NCI-H526 (cell line): ENCODE measurements at places on chromosomes 11 and 22.

GRCh38 chr11:33920838-33921613 lies 29.1 kb upstream of the LMO2 start:
- peak; percentile 13 for DNase-seq

DNA sequence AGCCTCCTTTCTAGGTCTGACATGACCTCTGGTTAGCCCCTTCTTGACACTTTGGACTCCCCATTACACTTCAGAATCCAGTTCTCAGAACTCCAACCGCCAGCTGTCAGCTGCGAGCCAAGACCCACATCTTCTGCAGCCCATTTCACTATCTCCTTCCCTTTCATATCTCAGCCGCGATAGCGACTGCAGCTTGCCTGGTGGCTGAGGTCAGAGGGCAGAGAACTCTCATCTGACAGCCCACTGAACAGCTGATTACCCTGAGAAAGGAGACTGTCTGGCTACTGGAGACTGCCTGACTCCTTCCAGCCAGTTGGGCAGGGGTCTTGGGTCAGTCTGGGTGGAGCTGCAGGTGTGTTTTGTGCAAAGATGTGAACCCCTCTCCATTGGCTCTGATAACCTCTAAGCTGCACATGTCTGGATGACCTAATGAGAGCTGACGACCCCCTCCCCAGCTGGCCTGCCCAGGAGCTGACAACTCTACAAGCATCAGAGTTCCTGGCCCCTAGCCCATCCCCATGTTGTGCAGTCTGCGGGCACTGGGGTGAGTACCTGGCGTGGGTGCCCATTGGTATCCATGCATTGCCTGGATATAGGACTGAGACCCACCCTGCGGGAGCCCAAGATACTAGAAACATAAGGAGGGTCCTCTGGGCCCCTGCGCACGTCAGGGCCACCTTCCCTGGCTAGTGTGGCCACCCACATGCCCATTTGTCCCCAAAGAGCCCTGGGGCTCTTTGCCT lies 1.1 kb downstream of the CHRM1 start:
- no peak for DNase-seq

GRCh38 chr22:25072406-25072805 lies 119.9 kb downstream of the KIAA1671 start:
- no peak for DNase-seq

DNA sequence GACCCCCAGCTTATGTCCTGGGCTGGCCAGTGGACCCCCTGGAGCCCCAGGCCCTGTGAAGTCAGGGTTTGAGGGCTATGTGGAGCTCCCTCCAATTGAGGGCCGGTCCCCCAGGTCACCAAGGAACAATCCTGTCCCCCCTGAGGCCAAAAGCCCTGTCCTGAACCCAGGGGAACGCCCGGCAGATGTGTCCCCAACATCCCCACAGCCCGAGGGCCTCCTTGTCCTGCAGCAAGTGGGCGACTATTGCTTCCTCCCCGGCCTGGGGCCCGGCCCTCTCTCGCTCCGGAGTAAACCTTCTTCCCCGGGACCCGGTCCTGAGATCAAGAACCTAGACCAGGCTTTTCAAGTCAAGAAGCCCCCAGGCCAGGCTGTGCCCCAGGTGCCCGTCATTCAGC lies 24.6 kb downstream of the CSF2RB start:
- DNase-seq, result no peak

DNA sequence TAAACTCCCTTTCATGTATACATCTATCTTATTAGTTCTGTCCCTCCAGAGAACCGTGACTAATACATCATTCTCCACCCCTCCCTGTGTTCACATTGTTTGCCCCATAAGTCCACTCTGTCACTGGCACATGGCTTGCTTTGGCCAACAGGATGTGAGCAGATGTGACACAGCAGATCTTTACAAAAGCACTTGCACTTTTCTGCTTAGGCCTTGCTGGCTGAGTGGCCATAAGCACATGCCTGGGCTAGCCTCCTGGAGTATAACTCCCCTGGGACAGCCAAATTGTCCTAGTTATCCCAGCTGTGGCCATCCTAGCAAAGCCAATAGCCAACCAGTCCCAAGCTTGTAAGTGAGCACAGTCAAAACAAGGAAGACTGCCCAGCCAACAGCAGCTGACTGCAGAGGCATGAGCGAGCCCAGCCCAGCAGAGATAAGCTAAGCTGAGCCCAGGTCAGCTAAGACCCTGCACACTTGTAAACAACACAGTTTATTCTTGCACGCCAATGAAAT lies 9.7 kb upstream of the RCN1 start:
- DNase-seq, result peak; percentile 86

DNA sequence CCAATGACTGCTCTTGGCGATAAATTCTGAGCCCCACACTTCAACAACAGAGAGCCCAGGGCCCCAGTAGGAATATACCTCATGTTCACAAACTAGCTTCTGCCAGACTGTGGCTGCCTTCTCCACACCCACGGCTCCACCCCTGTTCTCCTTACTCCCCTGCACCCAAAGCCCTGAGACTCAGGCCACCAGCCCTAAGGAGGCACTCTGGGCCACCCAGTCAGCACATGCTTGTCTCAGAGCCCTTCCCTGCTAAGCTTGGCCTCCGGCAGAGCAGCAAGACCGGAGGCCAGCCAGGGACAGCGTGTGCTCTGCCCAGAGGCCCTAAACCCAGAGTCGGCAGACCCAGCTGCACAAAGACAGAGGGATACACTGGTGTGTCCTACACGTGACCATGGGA lies 27.9 kb downstream of the SPATA19 start:
- DNase-seq, result no peak

- no peak for DNase-seq
These were observed 360.5 kb upstream of the API5 start for GRCh38 chr11:42951266-42951665.

GRCh38 chr11:112377946-112378345 lies 117.3 kb upstream of the PLET1 start:
- no peak for DNase-seq

DNA sequence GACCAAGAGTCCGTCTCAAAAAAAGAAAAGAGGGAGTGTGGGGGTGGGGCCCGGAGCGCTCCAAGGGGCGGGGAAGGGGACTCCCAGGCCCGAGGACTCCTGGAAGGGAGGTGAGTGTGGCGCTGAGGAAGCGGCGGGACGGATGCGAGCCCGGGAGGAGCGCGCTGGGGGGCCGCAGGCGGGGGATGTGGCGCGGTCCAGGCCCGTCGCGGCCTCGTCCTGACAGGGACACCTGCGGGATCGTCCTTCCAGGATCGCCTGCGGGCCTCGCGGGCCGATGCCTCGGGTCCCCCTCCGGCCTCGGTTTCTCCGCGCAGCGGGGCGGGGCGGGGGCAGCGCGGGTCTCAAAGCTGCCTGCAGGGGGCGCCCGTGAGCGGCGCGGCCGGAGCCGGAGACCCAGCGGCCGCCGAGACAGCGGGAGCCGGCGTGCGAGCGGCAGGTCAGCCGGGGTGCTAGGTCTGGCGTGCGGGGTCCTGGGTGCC lies 3.8 kb upstream of the ADORA2A start:
- peak; percentile 39 for DNase-seq

GRCh38 chr22:31272522-31273446 lies 19.5 kb downstream of the PIK3IP1 start:
- peak; percentile 34 for DNase-seq

GRCh38 chr11:3170756-3171650 lies 5.9 kb upstream of the OSBPL5 start:
- DNase-seq, result no peak

DNA sequence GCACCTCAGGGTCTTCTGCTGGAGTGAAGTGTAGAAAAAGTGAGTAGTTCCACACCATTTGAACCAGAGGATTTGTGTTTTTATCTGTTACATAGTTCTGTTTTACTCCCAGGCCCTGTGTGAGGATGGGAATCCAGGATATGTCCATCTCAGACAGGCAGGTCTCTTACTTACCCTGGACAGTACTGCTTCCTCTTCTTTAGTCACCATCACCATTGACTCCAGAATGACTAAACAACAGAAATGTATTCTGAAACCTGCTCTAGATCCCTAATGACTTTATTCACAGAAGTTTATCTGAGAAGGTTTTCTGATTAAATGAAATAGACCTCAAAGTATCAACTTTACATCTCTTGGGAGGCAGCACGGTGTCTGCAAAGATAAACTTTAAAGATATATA lies 33.6 kb downstream of the CYP2R1 start:
- DNase-seq, result no peak

- no peak for DNase-seq
These were observed 389.1 kb downstream of the AASDHPPT start for GRCh38 chr11:106466521-106467080.

DNA sequence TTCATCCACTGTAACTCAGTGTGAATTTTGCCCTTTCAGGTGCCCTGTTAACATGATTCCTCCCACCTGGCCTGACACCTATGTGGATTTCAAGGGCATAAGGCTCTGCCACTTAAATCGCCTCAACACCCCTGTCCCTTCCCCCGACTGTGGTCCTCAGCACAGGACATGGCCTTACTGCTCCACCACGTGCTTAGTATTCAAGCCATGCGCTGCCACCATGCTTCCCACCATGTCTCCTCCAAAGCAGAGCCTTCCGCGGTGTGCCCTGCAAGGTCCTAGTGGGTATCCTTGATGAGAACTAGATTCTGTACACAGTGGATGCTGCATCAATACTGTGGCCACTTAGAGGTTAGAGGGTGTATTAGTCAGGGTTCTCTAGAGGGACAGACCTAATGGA lies 51.9 kb downstream of the BUD13 start:
- DNase-seq, result no peak

DNA sequence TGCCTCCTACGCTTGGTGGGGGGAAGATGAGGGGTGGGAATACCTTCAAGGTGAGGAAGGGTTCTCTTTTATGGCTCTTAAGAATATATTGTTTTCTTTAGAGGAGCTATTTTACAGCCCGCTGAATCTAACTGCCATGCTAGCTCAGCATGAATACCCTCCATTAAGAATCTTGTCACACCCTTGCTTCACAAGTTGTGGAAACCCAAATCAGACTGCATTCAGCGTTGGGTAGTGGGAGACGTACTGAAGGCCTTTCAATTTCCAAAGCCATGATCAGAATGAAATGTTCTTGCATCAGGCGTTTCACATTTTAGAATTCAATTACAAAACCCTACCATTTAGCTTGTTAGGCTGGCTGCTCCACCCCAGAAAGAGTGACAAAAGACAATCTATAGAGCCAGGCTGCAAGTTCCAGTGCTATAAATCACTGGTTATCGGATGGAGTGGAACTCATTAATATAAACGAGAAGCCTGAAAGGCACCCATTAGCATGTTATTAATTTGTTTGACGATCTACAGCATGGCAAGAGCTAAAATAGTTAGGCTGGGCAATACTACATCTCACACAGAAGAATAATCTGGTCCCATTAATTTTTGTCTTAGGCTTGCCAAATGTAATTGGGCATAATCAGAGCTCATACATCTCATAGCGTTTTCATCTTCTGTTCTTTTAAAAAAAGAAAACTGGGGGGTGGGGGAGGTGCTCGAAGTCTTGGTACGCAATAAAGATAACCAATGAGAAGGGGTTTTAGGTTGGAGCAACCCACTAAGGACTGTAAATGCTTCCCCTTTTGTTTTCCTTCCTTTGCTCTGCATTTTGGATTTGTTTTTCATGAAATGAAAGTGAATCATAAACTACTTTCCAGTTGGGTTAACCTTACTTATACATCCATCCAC lies 57.5 kb downstream of the ABTB2 start:
- DNase-seq, result no peak

GRCh38 chr11:115144914-115145313 lies 359.3 kb downstream of the CADM1 start:
- DNase-seq, result no peak

DNA sequence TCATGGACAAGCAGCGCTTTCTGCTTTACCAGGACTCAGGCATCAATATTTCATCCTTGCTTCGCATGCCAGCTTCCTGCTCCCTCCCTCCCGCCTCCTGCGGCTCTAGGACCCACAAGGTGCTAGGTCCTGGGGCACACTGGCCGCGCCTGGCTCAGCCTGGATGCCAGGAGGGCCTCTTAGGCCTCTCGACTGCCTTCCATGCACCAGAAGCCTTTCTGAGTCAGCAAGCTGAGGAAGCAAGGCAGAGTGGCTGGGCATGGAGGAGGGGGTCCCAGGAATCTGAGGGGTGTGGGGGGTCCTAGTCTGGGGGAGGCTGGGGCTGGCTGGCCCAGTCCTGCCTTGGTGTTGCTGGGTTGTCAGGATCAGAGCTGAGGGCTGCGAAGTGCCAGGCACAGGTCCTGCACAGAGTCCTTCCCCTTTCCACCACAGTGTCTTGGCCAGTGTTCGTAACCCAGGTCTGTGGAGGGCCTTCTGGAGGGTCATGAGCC lies 61.0 kb upstream of the THY1 start:
- no peak for DNase-seq

DNA sequence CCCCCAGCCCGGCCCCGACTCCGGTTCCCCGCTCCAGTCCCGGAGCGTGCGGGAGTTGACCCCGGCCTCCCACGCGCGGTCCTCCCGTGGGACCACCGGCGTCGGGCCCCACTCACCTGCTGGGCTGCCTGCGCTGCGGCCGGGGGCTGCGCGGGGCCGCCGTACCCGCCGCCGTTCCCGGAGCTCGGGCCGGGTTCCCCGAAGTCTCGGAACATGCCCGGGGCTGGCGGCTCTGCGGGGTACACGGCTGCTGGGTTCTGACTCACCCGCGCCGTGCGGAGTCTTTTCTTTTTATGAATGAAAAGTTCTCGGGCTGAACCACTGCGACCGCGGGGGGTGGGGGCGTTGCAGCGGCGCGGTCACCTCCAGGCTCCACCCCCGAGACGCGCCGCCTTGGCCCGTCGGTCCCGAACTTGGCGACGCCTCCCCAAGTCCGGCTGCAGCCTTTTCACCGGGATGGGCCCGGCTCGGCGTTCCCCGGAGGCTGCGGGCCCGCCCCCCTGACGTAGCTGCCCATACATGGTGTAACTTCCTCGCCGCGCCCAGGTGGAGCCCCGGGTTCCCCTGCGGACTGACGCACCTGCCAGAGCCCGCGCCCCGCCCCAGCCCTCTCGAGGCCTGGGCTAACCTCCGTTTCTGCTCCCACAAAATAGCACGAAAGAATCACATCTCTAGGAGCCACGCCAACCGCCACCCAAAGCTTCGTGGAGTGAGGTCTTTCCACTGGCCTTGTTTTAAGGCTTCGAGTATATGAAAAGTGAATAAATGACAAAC lies at the start of gene FOSL1:
Gene FOSL1 (minus strand): TSS at position 264 of the 774 bp plus-strand sequence. CDS start 49 bp downstream, at position 215.
- peak; percentile 93 for DNase-seq

- no peak for DNase-seq
These were observed 33.4 kb upstream of the APOL5 start for GRCh38 chr22:35684270-35684700.

GRCh38 chr11:120335556-120335907 lies 681 bp upstream of the ARHGEF12 start:
- DNase-seq, result peak; percentile 85

DNA sequence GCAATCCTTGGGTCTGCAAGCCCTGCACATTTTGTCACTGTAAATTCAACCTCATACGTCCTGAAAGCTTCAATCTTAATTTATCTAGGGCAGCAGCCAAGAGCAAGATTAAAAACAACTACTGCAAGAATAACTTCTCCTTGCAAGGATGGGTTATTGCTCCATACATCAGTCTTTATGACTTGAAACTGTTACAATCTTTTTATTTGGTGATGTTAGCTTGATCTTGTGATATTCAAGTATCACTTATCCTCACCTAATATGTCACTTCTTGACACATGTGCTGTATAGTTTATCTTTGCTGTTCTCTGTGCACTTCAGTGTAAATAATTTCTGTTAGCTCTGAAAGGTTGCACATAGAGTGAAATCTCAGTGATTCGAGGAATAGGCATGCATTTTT lies 14.7 kb upstream of the APLP2 start:
- DNase-seq, result no peak
